CD4-positive, alpha-beta T cell treated with Interleukin-10 for 1 hour (primary cell): ENCODE measurements at places on chromosomes 3 and 15.

GRCh38 chr3:183536238-183536880, 19.1 kb downstream of the KLHL6 start:
- no peak for DNase-seq

GRCh38 chr3:195859061-195859845, 47.5 kb upstream of the MUC4 start:
- DNase-seq, result peak; percentile 81

DNA sequence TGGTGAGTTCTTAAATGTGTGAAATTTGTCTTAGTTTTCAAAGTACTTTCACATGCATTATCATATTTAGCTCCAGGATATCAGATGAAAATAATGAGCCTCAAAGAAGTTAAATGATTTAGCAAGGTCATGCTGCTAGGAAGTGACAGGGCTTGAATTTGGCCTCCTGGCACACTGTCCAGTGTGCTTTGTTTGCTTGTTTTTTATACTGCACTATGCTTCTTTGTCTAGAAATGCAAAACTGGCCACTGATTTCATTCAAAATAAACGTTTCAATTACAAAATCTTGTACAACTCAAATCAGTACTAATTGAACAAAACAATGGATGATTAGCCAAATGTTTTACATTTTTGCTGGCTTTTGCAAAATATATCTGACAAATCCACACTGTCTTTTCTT, 583.3 kb upstream of the CBLB start:
- no peak for DNase-seq

- no peak for DNase-seq
Measured at GRCh38 chr3:57078635-57079473, 18.4 kb downstream of the SPATA12 start.

GRCh38 chr3:69443457-69443920, 57.6 kb upstream of the FRMD4B start:
- no peak for DNase-seq

DNA sequence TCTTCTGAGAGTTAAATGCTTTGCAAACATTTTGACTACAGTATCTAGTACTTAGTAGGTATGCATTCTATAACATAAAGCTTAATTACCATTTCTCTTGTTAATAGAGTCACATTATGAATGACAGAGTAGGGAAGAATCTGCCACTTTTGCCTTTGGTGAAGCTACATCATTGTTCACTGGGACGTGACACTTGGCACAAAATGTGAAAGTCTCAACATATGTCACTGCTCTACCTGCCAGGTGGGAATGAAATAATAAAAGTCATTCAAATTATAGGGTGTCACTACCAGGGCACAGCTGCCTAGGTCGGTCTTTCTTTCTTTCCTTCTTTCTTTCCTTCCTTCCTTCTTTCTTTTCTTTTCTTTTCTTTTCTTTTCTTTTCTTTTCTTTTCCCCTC, 17.6 kb downstream of the GPR87 start:
- DNase-seq, result no peak

- no peak for DNase-seq
Measured at GRCh38 chr3:23002151-23002550, 201.0 kb upstream of the UBE2E2 start.

DNA sequence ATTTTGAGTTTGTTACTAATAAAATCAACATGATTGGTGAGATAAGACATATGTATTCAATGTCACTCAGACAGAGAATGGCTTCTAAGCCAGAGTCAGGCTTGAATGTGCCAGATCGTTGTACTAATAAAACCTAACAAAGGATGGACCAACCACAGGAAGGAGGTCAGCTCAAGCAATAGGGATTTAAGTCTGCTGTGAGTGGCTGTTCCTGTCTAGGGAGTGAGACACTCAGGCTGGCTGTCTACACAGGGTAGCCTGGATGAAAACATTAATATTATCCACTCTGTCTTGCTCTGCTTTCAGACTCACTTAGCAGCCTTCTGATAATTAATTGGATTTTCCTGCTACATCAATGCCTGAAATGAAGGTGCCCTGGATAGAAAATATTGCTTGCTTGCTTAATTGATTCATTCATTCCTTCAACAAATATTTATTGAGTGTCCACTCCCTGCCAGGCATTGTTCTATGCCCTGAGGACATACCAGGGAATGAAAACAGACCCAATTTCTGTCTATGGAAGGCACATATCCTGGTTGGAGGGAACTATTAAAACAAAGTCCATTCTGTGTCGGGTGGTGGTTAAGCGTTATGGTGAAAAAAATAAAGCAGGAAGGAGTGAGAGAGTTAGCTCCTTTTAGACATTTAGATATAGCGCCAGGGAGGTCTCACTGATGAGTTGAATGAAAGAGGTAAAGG, 239.4 kb downstream of the CHST2 start:
- DNase-seq, result no peak

- DNase-seq, result no peak
Measured at GRCh38 chr3:130515755-130516154, 1.2 kb upstream of the COL6A6 start.

DNA sequence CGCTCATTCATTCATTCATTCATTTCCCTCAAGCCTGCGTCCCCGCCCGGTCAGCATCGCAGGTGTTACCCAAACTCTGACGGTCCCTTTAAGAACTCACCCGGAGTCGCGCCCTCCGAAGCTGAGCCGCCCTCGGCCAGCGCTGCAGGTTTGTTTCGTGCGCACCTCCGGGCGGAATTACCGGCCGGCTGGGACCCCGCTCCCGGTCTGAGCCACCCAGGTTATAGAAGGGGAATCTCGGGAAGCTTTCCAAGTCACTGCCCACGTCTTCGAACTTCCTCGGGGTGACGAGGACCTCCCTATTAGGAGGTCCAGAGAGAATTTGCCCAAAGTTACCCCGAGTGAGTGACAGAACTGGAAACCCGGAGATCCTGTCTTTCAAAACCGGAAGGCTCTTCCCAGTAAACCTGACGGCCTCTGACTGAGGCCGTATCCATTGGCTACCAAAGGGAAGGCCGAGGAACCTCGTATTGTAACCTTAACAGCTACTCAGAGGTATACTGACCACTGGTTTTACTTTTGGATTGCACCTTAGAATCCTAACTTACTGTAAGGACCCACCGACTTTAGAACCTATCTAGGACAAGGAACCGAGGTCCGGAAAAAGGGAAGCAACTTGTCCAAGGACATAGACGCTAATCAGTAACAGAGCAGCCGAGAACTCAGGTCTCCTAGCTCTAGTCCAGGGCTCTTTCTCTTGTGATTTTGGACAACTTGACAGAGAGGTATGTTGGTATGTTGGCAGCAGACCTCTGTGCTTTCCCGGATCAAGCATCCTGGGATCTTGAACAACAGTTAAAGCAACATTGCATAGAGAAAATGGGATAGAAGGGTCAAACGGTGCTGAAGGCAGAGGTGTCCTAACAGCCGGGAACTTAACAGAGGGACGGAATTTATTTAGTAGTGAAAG, 788 bp upstream of the DLG1 start:
- DNase-seq, result no peak

DNA sequence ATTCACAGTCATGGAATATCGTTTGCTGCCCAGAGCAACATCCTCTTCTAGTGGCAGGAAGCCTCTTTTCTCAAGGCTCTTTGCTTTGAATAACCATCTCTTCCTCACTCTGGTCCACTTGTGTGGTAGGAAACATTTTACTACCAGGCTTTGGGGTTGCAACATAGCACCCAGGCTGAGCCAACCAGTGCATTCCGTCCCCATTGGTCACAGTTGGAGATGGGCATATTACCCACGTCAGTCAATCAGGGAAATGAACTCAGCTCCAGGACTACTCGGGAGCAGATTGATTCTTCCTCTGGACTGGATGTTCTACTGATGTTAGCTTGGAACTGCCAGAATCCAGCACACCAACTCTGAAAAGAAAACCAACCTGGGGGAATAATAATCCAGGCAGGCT, 4.2 kb upstream of the PEX5L start:
- no peak for DNase-seq

DNA sequence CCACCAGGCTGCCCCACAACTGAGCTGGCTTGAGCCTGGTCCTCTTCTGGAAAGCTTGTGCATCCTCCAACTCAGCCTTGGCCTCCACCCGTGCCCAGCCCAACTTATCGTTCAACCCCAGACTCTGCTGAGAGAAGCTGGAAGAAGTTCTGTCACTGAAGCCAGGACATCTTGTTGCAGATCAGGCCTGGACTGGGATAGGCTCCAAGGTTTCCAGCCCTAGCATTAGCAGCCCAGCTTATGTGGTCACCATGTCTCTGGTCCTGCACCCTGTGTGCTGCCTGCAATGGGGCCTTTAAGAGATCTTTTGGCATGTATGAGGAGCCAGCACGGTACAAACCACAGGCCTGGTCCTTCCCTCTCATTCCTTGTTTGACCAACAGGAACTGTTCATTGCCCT, 15.2 kb upstream of the CAMP start:
- DNase-seq, result no peak

- DNase-seq, result no peak
Measured at GRCh38 chr3:121155028-121155427, 247.0 kb downstream of the STXBP5L start.

GRCh38 chr3:51384726-51385473, at the start of gene MANF:
MANF (plus strand) TSS chr3:51385291; CDS start chr3:51385343, 52 bp downstream.
- DNase-seq, result peak; percentile 98

DNA sequence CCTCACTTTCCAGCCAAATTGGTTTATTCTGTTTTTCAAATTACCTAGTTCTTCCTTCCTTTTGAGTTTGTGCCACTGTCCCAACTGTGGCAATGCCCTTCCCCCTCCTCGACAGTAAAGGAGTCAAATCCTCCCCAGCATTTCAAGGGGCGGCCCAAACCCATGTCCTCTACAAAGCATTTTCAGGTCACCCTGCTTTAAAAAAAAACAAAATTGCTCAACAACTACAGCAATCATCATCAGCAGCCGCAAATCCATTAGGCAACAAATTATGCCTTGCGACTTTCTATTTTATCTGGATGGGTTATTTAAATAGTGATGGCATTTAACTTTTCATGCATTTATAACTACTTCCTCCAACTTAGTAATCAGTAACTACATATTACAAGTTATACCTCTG, 32.7 kb downstream of the PLD1 start:
- DNase-seq, result no peak

GRCh38 chr15:71290002-71290401, 174.7 kb downstream of the THSD4 start:
- DNase-seq, result no peak

DNA sequence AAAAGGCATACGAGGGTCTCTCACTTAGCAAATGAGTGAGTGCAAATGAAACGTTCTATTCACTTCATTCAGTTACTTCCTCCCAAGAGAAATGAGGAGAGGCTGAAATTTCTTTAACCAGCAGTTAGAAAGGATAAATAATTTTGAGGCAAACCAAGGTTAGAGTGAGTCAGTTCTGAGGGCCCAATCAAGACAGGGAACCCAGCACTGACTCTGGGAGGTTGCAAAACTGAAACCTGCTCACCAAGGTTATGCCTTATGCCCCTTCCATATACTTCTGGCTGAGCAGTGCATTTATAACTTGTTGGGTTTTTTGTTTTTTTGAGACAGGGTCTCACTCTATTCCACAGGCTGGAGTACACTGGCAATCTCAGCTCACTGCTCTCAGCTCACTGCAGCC, 4.5 kb upstream of the RPSA start:
- no peak for DNase-seq

- DNase-seq, result no peak
Measured at GRCh38 chr15:39242345-39242744, 338.5 kb upstream of the THBS1 start.

DNA sequence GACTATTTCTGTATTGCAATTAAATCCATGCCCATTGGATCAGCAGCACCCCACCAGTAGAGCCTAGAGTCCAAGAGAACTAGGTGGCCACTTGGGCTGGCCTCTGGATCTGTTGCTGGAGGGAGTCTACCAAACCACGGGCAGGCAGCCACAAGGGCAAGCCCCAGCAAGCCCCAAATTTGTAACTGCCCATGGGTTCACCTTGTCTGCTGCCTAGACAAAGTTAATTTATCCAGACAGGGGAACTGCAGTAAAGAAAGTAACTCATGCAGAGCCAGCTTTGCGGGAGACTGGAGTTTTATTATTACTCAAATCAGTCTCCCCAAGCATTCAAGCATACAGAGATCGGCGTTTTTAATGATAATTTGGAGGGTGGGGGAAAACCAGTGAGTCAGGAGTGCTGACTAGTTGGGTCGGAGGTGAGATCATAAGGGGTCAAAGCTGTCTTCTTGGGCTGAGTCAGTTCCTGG, 74.0 kb upstream of the TERB2 start:
- DNase-seq, result no peak

GRCh38 chr15:22887157-22887951, 48.9 kb downstream of the NIPA2 start:
- DNase-seq, result no peak

- DNase-seq, result no peak
Measured at GRCh38 chr3:124491098-124491497, 239.2 kb upstream of the UMPS start.

- no peak for DNase-seq
Measured at GRCh38 chr3:79297245-79297960, 470.4 kb downstream of the ROBO1 start.

DNA sequence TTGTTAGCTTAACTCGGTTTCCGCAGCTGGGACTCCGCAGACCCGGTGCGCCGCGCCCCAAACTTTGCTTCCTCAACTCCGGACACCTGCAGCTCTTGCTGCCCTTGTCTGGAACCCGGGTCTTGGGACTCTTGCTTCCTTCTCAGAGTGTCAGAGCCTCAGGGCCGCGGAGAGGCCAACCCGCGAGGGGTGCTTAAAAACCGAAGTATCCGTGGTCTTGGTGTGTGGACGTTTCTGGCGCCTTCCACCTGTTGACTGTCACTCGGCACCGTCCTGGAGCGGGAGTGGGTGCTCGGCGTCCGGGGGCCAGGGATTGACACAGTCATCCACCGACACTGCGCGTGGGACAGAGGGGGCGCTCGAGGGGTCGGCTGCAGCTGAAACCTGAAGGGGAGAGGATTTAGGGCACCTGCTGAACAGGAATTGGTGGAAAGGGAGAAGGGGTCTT, 386 bp downstream of the SQOR start:
- peak; percentile 64 for DNase-seq

GRCh38 chr3:190644766-190645165, 130.9 kb downstream of the IL1RAP start:
- DNase-seq, result no peak

GRCh38 chr3:116230431-116231020, 214.8 kb downstream of the LSAMP start:
- no peak for DNase-seq

- no peak for DNase-seq
Measured at GRCh38 chr15:61524086-61524485, 295.0 kb upstream of the RORA start.

GRCh38 chr15:99324082-99324620, 72.9 kb downstream of the LRRC28 start:
- no peak for DNase-seq

GRCh38 chr3:128281056-128281455, 127.8 kb downstream of the EEFSEC start:
- no peak for DNase-seq
